ENCODE measurements at places on chromosomes 5 and 9. TPM values are rescaled to one million over a fixed set of nuclear protein-coding genes. Genes with fewer than 3 reads are reported as not detected.

GRCh38 chr5:73692166-73692640 lies 66.2 kb downstream of the ARHGEF28 start:
- no peak for DNase-seq

DNA sequence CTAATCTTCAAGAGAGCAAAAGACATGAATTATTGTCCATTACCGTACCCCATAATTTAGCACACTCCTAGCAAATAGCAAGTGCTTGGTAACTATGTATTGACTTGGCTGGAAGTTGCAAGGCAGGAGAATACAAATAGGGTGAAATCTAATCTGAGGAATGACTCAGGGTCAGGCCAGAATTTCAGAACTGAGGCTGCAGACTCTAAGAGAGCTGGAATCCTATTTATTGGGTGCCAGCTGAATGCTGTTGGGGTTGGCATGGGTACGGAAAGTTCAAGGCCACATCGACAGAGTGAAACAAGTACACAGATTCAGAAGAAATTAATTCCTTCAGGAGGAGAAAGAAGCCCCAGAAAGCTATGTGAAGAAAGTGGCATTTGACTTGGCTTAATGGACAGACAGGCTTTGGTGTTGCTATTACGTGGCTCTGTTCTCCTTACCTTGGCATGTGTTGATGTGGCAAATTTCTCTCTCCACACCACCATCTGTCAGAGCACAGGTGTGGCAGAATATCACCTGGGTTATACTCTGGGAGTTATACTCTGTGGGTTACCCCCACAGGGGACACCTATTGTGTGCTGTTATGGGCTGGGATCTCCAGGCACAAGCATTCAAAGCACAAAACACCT lies 20.9 kb upstream of the ASTN2 start:
- DNase-seq: no peak

GRCh38 chr5:2288968-2289367 lies 406.2 kb upstream of the IRX4 start:
- DNase-seq: no peak

DNA sequence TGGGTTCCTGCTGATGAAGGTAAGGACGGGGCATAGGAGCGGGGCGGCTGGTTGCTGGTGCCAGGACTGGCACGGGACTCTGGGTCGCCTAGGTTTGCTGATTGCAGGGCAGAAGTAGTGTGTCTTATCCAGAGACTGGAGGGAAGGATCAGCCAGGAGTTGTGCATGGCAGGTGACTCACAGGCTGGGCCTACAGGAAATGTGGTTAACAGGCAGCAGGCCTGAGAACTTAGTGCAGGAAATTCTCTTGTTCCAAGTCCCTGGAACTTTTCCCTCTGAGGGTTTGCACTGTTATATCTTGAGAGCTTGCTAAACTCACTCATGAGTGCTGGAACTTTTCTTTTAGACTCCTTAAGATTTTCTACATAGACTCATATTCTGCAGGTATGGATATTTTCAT lies 95.1 kb downstream of the ANXA2R start:
- DNase-seq: no peak

DNA sequence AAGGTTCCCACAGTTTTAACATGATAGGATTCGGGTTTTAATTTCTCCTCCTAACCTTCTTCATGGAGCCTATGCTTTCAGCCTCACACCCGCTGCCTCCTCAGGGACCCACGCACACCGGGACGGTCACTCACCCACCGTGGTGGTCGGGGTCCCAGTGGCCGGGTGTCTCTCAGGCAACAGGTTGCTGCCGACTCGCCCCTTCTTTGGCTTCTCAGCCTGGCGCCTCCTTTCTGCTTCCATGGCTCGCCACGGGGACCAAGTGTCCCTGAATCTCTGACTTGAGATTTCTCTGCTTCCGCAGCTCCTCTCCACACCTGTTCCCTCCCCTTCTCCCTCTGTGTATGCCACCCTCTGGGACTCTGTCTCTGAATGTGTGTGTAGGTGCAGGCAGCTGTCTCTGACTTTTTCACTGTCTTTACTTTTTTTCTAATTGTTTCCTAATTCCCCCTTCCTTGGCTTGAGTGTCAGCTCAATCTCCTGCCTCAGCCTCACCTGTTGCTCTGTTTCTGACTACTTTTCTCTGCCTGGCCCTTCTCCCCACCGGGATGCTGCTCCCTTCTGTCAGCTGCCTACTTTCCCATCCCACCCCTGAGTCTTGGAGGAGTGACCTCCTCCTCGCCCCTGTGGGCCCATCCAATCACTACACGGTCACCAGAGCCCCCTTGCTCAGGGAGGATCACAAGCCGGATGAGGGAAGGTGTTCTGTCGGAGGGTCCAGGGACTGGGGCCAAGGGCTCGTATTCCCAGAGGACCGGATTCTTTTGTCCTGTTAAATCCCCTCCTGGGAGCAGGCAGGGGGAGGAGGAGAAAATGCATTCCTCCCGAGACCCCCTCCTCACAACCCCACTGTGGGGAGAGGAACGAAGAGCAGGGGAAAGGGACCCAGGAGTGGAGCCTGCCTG lies at the start of gene PROP1:
TSS of gene PROP1 (minus strand) at position 552 of the 905 bp plus-strand sequence. CDS start at position 243, 309 bp downstream.
- no peak for DNase-seq

DNA sequence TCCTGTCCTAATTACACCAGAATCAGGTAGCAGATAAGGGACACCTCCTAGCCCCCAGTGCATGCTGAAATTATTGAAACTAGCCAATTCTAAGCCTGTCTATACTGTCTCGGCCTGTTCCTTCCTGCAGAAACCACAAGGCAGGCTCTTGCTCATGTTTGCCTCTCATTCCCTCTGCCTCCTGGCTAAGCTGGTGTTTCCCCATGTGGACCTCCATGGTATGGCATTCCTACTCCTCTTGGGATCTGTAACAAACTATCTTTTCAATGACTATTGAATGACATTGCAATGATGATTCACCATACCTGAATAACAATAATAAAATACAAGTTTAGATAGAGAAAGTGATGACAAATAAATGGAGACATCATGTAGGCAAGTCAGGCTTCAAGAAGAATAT lies 35.6 kb upstream of the ADAMTS16 start:
- DNase-seq: no peak

DNA sequence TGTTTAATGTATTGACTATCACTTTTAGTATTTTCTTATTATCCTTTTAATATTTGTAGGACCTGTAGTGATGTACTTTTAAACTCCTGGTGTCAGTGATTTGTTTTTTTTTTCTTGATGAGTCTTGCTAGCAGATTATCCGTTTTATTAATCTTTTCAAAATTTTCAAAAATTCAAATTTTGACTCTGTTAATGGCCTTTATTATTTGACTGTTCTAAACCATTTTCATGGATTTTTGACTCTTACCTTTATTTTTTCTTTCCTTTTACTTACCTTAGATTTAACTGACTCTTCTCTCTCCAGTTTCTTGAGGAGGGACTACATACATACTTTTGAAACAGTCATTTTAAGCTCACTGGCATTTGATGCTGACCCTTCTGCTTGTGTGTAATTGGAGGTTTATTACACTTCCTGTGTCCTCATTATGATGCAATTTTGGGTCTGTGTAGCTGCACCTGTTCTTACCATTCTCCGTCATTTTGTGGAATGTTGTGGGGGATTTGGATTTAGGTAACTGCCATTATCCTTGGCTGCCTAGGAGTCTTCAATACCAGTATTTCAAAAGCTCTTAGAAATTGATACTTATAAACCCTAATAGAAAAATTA lies 32.0 kb upstream of the EXOC3 start:
- no peak for DNase-seq

- no peak for DNase-seq
These were observed 188.7 kb upstream of the TLE4 start for GRCh38 chr9:79383096-79383495.

DNA sequence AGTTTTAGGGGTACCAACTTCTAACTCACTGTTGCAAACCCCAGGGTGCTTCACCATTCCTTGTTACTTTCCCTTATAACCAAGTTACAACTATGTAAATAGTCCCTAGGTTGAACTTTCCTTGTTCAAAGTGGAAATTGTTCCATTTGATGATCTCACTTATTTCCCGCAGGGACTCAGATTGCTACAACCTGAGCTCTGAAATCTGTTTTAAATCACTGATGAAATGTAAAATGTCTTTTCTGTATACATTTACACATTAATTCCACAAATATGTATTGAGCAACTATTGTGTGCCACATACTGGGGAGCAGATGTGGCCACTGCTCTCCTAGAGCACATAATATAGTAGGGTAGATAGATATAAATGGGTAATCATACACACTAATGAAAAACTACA lies 69.1 kb upstream of the TARS1 start:
- DNase-seq: no peak

DNA sequence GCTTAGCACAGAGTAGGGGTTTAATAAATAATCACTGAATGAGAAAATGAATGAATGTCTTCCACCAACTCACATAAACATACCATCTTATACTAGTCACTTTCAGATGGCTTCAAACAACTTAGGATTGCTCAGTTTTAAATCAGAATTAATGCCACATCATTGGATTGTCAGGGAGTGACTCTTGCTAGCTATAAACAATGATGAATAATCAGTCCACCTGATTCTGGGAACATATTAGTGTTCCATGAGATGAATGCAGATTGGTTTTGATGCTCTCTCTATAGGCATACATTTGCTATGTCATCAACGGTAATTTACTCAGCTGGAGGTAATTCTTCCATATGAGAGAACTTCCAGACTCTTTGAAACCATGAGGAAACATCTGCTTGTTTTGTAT lies 97.4 kb downstream of the CDH9 start:
- DNase-seq: no peak

GRCh38 chr9:126474786-126475485 lies 138.8 kb upstream of the LMX1B start:
- no peak for DNase-seq

- no peak for DNase-seq
These were observed 269.5 kb downstream of the CD180 start for GRCh38 chr5:66927140-66927539.

DNA sequence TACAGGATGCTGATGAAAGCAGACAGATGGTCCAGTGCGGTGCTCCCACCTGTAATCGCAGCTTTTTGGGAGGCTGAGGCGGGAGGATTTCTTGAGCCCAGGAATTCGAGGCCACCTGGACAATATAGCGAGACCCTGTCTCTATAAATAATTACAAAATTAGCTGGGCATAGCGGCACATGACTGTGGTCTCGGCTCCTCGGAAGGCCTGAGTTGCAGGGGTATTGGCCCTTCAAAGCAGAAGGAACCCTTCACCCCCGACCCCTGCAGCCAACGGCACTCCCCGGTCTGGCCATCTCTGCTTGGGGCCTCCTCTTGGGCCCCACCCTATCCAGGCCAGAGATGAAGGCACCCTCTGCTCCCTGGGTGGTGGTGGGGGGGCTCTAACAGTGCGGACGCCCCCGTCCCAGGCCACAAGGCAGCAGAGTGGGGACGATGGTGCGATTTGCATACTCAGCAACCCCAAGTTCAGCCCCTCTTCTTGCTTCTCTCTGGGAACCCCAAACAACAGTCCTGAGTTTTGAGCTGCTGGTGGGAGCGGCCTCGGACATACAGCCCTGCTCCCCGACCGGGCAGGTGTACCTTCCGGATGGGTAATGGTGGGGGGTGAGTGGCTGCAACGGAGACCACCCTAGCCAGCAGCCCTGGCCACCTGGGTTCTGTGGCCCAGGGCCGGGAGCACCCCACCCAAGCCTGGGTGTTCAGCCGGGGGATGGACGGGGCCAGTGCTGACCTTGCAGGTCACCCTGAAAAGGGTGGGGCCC lies 50.7 kb downstream of the NACC2 start:
- DNase-seq: no peak

DNA sequence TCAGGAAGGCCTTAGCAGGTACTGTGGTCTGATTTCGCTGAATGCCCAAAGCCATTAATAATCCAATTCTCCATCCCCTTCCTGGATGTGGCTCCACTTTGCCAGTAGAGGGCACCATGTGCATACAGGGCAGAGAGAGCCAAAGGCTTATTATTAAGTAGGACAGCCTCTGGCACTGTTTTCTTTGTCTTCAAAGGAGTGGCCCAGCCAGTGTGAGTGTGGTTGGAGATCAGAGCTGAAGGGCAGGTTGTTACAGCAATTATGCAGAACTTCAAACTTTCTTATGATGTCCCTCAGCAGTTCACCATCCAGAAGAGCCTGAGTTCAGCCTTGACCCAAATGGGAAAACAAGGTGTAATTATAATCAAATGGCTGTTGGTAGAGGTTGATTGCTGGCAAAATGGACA lies 38.6 kb upstream of the CEMIP2 start:
- DNase-seq: peak; percentile 65

DNA sequence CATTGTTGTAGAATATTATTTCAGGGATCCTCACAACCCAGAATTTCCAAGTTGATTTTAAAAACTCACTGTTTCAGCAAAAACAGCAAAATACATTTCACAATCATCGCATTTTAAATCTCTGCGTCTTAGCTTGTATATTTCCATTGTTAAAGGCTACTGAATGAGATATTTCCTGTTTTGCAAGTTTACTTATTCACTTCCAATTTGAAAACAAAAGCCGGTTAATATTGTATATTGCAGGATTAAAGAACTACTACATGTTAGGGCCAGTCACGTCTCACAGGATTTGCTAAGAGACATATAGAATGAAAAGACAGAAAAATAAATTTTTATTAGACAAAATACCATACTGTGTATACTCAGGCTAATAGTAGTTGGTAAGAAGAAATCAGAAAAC lies 395.9 kb upstream of the CDH9 start:
- DNase-seq: no peak

- DNase-seq: no peak
These were observed 980 bp downstream of the COL5A1 start for GRCh38 chr9:134642385-134643181.

DNA sequence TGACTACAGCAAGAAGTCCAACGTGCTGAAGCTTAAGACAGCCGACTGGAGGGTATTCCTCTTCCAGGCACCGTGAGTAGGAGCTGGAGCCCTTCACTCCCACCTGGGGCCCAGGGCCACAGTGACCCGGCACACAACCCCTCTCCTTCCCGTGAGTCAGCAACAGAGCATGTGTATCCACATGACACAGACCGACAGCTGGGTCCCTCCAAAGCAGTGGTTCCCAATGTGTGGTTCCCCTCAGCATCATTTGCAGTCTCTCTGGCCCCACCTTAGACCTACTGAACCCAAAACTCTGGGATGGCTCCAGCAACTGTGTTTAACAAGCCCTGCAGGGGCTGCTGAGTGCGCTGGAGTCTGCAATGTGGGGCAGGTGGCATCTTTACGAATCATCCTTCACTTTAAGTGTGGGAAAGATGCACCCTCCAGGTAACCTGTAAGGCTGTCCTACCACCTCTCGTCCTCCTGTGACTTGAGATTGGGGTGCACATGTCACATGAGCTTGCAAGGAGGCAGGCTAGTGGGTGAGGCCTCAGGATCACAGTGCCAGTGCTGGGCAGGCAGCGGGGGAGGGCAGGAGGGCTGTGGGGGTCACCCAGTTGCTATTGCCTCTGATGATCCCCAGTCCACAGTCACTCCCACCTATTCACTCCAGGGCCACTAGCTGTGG lies 42.2 kb downstream of the PSD2 start:
- peak; percentile 36 for DNase-seq

- DNase-seq: no peak
These were observed 206.8 kb downstream of the CAAP1 start for GRCh38 chr9:26685818-26686217.

GRCh38 chr5:139925650-139926640 lies 117.2 kb downstream of the NRG2 start:
- no peak for DNase-seq

PROB1 gene
- total RNA-seq: 1.9 TPM

CMYA5 gene
- total RNA-seq: 2.7 TPM

PCDHGB6 gene
- 7.5 TPM for total RNA-seq

UNC13B gene
- total RNA-seq: 92.1 TPM

UGCG gene
- 50.7 TPM for total RNA-seq

POLE3 gene
- total RNA-seq: 31.0 TPM

SLC27A6 gene
- not detected for total RNA-seq

ABLIM3 gene
- 31.9 TPM for total RNA-seq

ST8SIA4 gene
- 17.8 TPM for total RNA-seq

Measured in upper lobe of right lung (tissue), 1 donor.